ENCODE measurements at places on chromosomes 7 and 10. TPM values are rescaled to one million over a fixed set of nuclear protein-coding genes. Genes with fewer than 3 reads are reported as not detected.

- DNase-seq, result no peak
Measured at GRCh38 chr10:43421519-43421918, 12.5 kb upstream of the HNRNPF start.

The FXYD4 gene
- polyA plus RNA-seq, result not detected

- DNase-seq, result no peak
Measured at GRCh38 chr7:47228386-47229014, 353.4 kb downstream of the TNS3 start.

DNA sequence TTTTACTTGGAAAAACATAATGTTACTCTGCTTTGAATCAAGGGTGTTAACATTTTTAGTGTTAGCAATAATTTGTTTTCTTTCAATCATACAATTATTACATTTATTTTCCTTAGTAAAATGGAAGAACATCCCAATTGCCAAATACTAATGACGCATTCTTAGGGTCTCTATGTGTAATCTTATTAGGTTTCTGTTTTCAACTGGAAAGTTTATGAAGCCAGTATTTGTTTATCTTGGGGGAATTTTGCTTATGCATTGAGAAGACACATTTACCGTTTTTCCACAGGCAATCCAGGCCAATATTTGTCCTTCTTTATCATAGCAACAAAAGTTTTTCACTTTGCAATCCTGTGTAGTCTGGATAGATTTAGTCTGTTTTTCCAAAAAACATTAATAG lies 134.5 kb downstream of the CPED1 start:
- DNase-seq, result no peak

The SPDYE6 gene
- 13.9 TPM for polyA plus RNA-seq

The CRHR2 gene
- 0.20 TPM for polyA plus RNA-seq

The AKR1D1 gene
- polyA plus RNA-seq, result not detected

DNA sequence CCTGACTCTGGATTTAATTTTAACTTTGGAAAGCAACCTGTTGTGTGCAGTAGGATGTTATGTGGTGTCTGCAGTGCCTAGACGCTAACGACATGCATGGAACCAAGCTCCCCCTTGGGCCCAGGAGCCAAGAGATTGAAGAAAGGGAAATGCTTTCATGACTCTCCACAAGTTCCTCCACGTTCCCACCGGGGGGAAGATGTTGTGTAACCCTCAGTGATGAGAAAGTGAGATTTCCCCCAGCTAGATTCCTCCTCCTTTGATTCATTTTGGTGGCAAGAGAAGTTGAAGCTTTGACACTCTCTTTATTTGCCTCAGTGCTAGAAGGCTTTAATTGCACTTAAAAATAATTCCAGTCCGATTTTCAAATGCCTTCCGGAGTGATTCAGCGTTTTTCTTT lies 157.9 kb upstream of the INSYN2A start:
- no peak for DNase-seq

DNA sequence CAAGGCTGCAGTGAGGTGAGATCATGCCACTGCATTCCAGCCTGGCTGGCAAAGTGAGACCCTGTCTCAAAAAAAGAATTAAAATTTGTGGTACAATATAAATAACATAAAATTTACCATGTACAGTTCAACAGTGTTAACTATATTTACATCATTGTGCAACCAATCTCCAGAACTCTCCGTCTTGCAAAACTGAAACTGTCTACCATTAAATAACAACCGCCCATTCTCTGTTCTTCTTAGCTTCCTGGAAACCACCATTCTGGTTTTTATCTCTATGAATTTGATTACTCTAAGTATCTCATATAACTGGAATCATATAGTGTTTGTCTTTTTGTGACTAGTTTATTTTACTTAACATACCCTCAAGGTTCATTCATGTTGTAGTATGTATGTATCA lies 167.6 kb downstream of the AUTS2 start:
- DNase-seq, result no peak

The C10orf105 gene
- polyA plus RNA-seq, result 0.07 TPM

DNA sequence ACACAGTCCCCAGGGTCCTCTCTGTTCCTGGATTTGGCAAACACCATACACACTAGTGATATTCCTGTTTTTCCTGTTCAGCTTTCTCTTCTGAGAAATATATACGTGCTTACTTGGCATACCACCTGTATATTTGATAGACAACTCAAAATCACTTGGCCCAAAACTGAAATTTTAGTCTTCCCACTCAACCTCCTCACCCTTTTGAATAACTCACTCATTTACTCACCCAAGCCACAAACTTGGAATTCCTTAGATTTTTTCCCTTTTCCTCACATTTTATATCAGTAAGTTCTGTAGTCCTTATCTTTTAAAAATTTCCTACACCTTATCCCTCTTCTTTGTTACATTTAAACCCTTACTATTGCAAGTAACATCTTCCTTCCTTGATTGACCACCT lies 143.4 kb downstream of the PPP1R3A start:
- DNase-seq, result no peak

DNA sequence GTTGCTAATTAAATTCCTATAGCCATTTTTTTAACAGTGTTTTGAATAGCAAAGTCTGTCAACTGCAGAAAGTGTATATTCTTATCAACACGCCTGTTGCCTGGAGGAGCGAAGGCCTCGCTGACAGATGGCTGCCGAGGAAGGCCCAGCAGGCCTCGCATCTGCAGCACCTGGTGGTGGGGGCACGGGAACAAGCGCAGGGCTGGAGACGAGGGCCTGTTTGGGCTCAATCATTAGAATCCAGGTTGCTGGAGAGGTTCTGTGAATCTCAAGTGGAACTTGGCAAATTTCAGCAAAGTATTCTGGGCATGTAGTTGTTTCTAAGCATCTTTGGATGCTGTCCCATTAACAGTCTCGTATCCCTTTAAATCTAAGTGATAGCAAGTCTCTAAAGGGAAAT lies 66.1 kb upstream of the FAM204A start:
- DNase-seq, result no peak

DNA sequence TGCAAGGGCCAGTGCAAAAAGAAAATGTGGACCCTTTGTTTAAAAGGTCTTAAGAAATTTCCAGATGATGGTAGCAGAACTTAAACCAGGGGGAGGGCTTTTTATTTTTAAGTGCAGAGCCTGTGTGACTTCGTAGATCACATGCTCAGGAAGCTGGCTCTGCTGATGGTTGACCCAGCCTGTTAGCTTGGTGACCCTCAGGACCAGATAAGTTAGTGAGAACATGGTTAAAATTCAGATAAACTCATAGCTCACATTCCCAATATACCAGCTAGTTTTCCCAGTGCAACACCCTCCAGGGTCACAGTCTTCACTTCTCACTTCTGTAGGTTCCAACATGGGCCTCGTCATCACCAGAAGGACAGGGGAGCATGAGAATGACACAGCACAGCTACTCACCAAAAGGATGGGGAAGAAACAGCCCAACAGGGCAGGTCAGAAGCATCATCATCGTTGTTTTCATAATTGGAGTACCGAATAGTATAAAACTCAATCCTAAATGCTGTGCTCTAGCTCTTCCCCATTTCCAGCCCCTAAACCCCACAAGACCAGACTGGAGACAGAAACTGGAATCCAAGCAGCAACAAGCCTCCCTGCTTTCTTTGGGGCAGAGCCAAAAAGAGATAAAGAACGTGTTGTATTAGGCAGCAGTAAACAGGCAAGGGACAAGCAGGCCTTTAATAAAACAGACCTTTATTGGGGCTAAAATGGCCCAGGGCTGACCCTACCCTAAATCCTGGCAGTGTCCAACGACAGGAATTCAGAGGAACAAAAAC lies 102.2 kb upstream of the ANKRD1 start:
- DNase-seq, result no peak

DNA sequence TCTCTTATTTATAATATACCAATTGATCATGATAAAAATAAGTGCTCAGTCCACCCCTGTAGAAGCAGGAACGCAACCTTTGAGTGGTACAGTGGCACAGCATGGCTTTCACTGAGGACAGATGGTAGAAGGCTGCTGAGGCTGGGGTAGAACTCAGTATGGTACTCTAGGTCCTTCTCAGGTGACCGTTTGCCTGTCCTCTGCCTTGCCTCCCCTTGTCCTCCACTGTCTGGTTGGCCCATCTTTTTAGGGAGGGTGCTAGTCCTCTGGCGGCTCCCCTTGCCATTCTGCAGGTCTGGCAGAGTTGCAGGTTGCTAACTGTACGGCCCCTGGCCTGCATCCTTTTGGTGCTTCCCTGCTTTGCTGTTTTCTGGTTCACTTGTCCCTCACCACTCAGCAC lies 27.3 kb downstream of the SLC18A2 start:
- no peak for DNase-seq
